ENCODE measurements at places on chromosomes 4 and X.
A peak's percentile ranks its signal among the peaks of the same experiment; 100 is the strongest.

DNA sequence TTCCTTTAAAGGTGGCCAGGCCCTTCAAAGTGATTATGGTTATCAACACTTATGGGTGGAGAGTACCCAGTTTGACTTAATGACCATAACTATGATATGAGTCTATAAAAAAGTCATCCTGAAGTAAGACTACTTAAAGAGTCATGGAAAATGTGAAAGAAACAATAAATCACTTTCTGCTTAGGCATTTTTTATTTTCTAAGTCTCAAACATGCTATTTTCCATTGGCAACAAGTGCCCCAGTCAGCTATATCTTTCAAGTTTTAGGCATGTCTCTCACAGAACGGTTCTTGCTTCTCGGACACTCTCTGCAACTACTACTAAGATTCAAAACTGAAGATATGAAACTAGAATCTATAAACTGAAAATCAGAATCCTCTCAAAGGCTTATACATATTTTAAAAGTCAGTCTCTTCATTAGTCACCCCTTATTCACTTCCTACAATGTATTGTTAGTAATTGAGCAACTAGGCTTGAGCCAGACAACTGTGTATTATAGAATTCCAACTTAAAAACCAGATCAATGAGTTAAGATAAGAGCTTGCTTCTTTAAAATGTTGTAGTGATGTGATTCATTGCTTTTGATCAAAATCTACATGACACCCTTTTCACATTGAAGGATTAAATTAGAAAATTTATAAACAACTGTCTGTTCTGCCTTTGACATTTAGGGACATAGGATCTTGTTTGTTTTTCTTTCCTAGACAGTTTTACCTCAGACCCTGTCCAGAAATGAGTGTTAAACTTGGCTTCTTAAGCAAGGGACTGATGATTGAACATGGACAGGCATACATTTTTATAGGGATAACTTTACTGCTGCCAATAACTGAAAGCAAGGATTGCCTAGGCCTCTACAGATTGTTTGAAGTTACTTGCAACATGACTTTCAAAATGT is 2.9 kb downstream of the ANTXR2 start:
- no peak for DNase-seq

DNA sequence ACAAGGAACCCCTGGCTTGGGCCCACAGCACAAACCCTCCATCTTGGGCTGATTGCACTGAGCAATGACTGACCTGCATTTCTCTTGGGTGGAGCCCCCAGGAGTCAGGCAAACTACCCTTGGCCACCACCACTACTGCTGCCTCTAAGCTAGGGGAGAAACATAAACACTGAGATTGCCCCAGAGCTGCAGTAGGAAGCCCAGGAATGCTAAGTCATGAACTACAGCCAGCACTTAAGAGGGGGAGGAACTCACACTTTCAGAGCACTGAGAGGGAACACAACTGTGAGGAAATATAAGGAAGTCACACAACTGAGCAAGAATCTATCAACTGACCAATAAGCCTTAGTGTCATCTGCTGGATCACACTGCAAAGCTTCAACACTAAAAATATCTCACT is 111.6 kb upstream of the PPP3CA start:
- peak; percentile 2 for DNase-seq

DNA sequence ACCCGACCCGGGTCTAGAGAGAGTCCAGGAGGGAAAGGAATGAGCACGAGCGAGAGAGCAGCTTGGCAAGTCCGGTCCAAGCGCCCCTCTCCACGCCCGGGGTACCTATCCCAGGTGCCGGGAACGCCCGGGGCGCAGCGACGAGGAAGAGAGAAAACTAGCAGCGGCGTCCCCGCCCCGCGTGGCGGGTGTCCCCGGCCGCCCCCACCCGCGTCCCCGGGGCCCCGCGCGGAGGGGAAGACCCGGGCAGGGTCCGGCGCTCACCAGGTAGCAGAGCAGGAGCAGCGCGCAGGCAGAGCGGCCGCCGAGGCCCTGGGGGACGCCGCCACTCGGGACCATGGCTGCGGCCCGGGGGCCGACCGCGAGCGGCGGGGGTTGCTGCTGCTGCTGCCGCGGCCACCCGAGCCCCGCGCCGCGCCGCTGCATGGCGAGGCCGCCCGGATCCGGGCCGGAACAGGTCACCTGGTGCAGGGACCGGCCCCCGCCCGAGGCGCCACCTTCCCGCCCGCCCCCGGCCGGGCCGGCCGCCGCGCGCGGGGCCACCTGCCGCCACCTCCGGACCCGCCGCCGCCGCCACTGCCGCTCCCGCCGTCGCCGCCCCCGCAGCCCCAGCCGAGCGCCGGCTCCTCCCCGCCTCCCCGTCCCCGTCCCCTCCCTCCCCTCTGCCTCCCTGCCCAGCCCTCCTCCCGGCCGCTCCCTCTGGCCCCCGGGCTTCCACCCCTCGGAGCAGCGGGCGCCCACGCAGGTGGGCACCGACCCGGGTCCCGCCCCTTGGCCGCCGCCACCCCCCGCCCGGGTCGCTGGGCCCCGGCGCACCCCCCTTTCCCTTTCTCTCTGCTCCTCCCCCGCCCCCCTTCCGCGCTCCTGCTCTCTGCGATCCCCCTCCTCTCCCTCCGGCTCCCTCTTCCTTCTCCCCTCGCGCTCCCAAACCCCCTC is at the start of gene SEL1L3:
Gene SEL1L3 (minus strand): TSS at position 578 of the 936 bp plus-strand sequence. CDS start 152 bp downstream, at position 426.
- DNase-seq, result peak; percentile 61

DNA sequence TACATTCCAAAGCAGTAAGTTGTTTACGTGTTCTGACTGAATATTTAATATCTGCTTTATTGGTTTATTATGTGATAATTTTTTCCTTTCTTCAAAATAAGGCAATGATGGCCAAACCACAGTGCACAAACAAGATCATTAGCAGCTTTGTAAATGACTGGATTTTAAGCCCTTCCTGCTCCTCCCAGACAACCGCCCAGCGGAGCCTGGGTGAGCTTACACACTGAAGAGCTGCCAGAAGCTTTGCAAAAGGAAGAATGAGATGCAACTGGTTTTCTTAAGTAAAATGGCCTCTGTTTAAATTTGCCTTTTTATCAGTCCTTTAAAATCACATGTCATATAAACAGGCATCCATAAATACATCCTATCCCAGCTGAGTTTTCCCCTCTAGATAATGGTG is 52.2 kb downstream of the SPARCL1 start:
- no peak for DNase-seq

DNA sequence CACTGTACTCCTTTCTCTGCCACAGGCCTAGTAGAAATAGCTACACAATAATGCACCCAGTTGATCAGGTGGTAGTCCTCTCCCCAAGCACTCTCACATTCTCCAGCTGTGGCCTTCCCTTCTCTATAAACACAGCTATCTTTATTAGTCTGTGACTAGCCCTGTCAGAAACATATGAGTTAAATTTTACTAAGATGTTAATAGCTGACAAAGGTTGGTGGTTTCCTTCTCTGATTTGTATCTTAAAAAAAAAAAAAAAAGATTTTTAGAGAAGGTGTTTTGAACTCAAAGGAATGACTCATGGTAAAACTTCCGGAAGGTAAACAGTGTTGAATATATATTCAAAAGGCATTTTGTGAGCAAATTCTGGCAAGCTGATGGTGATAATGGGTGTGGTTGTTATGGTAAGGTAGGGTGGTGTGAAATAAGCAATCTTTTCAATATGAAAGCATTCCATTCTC is 327.4 kb downstream of the PPP3CA start:
- DNase-seq, result no peak

- DNase-seq, result no peak
These were observed 326.5 kb upstream of the GATB start for GRCh38 chr4:152087335-152087734.

DNA sequence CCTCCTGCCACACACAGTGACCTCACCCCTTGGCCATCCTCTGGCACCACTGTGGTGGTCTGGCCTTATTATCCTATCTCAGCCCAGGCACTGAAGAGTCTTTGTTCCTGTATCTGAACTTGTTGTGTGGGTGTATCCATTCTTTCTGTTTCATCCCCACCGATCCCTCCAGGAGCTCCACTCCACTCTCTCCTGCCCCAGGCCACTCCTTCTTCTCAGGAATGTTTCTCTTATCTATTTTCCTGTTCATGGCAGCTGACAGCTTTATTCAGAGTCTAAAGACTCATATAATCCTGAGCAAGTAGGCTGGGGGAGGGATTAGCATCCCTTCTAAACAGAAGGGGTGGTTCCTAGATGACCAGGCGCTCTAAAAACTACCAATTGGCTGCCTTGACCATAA is 150.0 kb downstream of the ANAPC10 start:
- DNase-seq, result no peak

- no peak for DNase-seq
These were observed 306.7 kb upstream of the GRID2 start for GRCh38 chr4:91997045-91997444.

GRCh38 chrX:149830192-149830873 is 48.6 kb downstream of the MAGEA9 start:
- DNase-seq, result peak; percentile 31

- DNase-seq, result no peak
These were observed 212.4 kb upstream of the GPC4 start for GRCh38 chrX:133627673-133628072.

- no peak for DNase-seq
These were observed 40.0 kb downstream of the TXK start for GRCh38 chr4:48093991-48094416.

DNA sequence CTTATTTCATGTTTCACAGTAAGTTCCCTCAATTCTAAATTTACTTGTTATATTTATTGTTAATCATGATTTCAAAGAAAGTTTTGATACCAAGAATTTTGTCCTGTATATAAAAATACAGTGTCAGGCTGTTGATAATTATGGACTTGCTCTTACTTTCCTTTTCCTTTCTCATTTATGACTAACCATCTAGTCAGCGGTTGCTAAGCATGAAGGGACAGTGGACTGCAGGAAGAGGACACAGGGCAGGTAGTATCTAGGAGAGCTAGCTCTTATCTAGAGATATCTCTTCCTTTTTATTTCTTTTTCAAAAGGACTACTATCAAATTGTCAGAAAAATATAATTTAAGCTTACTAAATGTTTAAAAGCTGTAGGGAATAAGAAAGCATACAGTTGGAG is 1.6 kb downstream of the OPRPN start:
- no peak for DNase-seq

DNA sequence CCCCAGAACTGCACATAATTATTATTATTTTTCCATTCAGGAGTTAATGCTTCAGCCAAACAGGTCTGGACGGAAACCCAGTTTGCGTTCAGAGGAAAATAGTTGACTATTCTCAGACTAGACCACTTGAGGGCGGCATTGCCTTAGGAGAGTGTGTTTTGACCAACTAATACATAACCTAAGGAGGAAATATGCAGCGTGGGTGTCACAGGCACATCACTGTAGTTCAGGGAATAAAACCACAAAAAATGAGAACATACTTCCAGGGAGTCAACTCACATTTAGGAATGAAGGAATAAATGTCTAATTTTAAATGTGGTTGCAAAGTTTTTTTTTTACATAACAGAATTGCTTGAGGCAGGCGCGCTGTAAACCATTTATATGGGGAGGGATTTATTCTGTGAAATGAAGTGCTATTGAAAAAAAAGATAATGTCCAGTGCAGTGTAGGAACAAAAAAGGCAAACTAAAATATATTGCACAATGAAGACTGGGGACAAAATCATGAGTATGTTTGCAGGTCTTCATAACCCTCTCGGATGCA is 93.3 kb downstream of the SYNPO2 start:
- DNase-seq, result peak; percentile 44

DNA sequence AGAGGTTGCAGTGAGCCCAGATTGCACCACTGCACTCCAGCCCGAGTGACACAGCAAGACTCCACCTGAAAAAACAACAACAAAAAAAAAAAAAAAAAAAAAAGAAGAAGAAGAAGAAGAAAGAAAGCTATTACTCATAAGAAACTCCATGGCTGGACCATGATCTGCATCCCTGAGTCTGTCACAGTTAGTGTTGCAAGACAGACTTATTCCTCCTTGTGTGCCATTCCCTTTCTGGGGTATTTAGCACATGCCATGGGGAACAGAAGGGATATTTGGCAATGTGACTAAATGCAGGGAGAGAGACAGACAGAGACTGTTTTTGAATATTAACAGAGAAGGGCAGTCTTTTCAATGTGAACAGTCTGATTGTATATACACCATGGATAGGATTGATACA is 16.7 kb upstream of the PDS5A start:
- no peak for DNase-seq

- DNase-seq, result no peak
These were observed 991.9 kb downstream of the NLGN4X start for GRCh38 chrX:5236749-5237148.

DNA sequence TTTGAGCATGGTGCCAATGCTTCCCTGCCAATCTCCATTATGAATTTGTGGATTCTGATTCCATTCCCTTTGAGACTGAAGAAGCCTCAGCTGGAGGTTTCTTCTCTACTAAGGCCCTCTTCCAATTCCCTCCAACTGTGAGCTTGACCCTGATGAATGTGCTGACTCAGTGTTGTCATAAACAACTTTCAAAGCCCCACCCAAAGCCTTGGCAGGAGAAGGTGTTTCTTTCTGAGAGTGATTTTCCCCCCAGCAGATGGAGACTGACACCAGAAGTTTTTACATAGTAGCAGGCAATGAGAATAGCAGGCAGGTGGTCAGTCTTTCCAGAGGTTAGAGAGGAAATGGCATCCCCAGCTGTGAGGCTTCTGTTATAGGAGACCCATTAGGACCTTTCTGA is 53.1 kb downstream of the OCRL start:
- no peak for DNase-seq

DNA sequence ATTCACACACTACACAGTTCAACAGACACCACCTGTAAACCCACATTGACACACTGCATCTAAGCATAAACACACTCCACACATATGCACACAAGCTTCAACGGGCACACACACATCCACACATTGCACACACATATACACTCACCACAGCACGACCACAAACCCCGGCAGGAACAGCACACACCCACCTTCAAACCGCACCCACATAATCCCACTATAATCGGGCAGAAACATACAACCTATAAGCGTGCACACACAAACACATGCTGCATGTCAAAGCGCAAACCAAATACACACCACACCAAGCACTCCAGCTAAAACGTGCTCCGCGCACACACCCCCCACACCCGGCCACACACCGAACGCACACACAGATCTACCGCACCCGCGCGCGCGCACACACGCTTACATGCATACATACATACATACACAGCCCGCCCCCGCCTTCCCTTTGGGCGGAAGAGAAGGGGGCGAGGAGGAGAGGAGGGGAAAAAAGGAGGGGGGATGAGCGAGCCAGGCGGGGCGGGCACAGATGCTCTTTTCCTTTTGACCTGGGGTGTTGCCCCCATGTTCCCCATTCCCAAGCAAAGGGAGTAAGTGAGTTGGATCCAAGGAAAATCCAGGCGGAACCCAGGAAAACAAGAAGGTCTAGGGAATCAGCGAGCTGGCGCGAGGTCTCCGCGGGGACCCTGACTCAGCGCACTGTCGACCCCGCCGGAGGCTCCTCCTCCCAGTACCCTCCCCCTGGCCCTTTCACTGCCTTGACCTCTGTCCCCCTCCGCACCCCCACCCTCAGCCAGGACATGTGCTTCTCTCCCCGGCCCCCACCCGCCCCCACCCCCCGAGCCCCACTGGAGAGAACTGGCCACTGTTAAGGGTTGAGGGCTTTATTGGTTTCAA is 9.9 kb downstream of the ARHGAP36 start:
- DNase-seq, result no peak
